ENCODE measurements at places on chromosomes 6 and 20.

- DNase-seq = no peak
Observed at GRCh38 chr6:42281570-42281969, 63.9 kb upstream of the MRPS10 start.

DNA sequence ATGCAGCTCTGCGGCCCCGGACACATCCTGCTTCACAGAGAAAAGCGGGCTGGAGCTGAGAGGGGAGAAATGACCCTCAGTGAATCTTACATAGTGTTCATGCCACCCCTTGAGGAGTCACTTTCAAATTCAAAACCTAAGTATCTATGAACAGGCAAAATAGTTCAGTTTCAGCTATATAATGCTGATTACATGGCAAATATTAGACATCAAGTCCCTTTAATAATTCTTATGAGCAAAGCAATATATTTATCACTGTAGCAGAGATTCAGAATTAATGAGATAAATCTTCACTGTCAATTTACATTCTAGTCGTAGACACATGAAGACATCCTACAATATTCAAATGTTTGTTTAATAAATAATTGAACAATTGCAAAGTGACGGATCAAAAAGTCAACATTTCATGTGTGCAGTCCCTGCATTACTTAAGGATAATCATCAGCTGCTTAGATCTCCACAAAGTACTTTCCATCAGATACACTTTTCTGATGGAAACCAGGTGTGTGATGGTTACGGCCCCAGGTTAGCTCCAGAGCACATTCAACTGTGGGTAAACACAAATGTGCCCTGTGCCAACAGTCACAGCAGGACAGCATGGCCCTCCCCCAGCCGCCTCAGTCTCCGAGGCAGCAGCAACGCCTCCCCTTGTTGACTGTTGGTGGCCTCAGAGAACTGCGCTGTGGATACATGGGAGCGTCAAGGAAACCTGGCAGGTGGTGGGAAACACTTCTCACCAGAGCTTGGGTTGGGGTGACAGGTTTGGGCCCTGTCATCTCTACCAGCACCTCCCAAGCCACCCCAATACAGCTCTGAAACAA, 787 bp upstream of the PRR18 start:
- DNase-seq = peak; percentile 34

GRCh38 chr6:159943101-159943632, 25.7 kb upstream of the IGF2R start:
- DNase-seq = no peak

GRCh38 chr6:47358440-47359225, 48.9 kb upstream of the TNFRSF21 start:
- DNase-seq = no peak

DNA sequence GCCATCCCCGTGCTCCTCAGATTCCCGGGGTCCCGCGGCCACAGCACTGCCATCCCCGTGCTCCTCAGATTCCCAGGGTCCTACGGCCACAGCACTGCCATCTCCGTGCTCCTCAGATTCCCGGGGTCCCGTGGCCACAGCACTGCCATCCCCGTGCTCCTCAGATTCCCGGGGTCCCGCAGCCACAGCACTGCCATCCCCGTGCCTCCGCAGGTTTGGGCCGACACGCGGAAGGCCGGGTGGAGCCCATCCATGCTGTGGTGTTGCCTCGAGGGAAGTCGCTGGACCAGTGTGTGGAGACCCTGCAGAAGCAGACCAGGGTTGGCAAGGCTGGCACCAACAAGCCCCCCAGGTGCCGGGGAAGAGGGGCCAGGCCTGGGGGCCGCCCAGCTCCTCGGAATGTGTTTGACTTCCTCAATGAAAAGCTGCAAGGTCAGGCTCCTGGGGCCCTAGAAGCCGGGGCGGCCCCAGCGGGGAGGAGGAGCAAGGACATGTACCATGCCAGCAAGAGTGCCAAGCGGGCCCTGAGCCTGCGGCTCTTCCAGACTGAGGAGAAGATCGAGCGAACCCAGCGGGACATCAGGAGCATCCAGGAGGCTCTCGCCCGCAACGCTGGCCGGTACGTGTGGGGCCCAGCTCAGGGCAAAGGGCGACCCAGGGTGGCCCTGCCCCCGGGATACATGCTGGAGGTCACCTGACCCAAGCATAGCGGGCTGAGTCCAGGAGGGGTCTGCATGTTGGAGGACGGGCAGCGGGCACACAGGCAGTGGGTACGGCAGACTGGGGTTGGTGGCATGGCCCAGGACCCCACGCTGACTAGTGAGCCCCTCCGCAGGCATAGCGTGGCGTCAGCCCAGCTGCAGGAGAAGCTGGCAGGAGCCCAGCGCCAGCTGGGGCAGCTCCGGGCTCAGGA, 1.3 kb upstream of the LIME1 start:
- no peak for DNase-seq

DNA sequence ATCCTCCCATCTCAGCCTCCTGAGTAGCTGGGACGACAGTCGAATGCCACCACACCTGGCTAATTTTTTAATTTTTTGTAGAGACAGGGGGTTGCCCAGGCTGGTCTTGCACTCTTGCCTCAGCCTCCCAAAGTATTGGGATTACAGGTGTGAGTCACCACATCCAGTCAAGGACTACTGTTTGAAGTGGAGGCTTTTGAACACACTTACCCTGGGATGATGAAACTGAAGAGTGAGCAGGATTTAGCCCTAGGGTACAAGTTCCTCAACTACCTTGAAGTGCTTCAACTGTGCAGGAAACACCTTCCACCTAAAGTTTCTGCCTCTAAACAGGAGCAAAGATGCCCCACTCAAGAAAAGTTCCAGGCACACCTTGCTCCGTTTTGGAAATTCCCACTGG, 15.7 kb upstream of the PARD6B start:
- DNase-seq = no peak

DNA sequence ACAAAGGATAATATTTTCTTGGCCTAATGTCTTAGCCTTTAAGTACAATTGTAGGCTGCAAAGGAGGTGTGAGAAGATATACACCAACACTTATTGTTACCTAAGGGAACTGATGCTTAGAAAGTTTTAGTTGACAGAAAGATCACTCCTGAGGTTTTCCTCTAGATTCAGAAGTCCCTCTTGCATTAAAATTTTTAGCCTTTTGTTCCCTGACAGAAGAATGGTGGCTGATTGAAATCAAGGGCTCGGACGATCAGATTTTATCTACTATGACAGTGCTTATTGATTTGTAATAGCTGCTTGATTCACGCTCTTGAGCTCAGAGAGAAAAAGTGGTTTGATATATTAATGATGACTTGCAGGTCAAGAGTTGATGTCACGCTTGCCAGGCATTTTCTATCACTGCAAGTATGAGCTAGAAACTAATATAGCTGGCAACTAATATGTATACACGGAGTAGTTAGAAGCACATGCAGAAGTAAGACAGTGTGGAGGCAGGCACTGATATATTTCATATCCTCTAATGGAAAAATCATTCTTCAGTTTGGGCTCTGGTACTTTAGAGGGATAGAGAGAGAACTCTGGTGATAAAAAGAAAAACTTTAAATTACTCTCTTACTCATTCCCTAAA, 246.6 kb upstream of the ID4 start:
- DNase-seq = no peak

- DNase-seq = no peak
Observed at GRCh38 chr6:46091080-46091478, 38.7 kb upstream of the ENPP4 start.

GRCh38 chr6:41088451-41088850, 15.7 kb downstream of the NFYA start:
- no peak for DNase-seq

DNA sequence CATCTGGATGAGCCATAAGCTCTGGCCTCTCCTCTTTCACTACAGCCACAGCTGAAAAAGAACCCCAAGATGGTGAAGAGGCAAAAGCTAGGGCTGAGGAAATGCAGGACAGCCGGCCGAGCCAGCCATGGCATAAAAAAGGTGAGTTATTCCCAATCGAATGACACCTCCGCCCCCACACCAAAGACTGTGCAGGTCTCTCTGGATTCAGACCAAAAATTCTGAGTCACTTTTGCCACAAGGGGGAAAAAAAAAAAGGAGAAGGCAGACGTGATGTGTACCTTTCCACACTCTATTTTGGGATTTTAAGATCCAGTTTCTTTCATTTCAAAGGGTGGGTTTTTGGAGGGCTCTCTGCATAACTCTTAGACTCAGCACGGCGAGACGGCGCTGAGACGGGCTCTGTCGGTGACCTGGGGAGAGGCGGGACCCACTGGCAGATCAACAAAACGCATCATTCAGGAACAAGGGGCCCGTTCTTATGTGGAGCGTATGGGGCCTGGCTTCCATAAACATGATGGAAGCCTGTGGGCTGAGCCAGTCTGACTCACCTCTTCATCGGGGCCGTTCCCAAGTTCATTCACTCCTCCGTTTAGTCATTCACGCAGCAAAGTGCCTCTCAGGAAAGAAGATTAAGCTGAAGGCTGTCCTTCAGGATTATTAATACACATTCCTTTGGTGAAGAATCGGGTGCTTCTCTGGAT, 54.8 kb downstream of the NFATC2 start:
- DNase-seq = no peak

DNA sequence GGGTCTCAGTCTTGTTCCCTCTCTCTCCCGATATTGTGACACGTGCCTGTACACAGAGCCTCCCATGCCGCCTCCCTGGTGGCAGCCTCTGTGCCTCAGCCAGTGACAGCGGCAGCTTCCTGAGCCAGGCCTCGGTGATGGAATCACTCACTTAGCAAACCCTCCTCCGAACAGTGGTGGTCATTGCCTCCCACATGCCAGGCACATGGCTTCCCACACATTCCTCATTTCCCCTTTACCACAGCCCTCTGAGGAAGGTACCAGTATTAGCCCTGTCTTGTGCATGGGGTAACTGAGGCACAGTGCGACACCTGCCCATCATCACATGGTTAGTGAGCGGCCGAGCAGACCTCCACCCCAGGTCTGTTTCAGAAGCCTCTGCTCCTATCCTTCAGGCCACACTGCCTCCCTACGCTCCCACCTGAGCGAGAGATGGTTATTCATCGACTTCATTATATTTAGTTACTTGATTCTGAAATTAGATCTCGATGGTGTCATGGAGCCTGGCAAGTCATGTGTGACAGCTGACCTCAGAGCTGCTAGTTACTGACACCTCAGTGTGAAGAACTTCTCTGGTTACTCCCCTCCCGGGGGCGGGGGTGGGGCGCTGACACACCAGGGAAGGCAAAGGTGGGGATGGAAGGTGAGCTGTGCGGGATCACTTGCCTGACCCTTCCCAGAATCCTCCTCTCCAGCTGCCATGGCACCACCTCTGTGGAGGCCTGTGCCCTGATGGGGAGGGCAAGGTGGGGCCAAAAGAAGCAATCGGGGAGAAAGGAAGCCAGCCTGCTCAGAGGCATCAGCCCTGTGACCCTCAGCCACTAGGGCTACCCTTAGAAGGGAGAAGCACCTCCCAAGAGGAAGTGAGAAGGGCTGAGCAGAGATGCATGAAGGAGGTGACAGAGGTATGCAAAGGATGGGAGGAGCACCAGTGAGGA, 17.9 kb downstream of the MDGA1 start:
- no peak for DNase-seq
